ENCODE measurements at places on chromosomes 12 and 14.

DNA sequence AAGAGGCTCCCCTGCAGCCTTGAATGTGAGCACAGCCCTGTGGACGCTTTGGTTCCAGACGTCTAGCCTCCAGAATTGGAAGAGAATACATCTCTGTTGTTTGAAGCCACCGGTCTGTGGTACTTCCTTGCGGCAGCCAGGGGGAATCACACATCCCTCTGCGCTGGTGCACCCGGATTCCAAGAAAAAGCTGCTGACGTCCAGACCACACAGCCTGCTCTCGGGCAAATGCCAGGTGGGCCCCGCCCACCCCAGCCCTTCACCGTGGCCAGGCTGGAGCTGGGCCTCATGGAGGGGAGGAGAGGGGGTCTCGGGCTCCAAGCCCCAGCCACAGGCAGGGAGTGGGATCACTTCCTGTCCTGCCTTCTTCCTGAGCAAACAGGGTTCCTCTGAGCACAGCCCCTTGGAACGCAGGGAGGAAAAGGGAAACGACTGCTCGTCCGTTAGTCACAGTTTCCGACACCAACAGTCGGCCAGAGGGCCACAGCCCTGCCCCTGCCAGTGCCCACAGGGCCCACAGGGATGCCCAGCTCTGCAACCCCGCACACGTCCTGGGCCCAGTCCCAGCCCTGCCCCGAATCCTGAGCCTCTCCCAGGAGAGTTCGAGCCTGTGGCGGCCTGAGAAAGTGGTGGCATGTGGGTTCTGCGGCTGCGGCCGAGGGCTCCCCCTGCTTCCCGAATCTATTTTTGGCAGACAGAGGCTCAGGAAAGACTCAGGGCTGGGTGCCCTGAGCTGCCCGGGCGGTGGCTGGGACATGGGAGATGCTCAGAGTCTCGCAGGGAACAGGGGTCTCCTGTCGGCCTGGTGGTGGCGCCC lies 85.3 kb downstream of the RFLNA start:
- DNase-seq, result no peak

DNA sequence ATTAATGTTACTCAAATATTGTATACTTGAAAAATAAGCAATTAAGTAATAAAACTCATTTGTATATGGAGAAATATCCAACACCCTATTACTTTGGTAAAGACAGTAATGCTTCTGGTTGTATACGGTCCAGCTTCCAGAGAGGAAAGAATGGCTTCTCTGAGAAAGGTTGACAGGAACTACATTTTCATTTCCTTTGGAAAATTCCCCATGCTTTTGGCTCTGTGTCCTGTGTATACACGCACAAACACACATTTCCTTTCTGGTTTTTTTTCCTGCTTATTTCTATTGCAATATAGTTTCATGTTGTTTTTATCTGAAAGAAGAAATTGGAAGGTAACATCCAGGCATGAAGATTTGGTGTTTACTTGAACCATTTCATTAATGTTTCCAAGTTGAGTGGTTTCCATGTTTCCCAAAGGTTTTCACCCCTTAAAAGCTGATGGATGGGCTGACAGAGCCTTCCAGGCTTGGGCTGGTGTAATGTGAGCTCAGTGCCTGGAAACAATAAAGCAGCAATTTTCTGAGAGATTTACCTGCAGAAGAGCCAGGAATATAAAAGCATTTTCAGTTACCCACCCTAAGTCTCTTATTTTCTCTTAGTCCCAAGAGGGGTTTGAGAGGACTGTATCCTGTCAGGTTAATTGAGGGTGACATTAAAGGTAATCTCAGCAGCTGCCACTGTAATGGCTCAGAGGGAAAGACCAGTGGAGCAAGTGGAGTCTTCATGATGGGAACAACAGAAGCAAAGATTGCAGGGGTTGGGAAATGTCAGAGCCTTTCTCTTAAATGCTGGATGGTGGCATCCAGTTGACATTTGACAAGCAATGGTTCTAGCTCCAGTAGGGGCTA lies 33.4 kb upstream of the TMTC1 start:
- no peak for DNase-seq

- DNase-seq, result no peak
These were observed 151.4 kb upstream of the NUDT4 start for GRCh38 chr12:93226361-93226760.

GRCh38 chr12:31322801-31323207 lies 3.1 kb downstream of the SINHCAF start:
- no peak for DNase-seq

DNA sequence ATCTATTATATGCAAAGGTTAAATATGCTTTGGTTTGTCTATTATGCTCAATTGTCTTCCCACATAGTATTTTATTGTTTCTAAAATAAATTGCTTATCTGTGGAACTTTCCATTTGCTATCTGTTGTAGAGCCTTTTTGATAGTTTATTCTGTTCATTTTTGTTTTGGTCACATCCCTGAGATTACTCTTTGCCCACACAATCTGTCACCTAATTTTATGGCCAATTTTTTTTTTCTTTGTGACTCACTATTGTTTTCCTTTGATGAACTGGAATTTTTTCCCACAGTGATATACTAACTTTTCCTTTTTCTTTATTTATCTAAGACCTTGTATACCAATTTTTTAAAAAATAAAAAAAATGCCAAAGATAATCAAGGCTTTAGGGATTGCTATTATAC lies 61.1 kb downstream of the RASSF9 start:
- DNase-seq, result no peak

DNA sequence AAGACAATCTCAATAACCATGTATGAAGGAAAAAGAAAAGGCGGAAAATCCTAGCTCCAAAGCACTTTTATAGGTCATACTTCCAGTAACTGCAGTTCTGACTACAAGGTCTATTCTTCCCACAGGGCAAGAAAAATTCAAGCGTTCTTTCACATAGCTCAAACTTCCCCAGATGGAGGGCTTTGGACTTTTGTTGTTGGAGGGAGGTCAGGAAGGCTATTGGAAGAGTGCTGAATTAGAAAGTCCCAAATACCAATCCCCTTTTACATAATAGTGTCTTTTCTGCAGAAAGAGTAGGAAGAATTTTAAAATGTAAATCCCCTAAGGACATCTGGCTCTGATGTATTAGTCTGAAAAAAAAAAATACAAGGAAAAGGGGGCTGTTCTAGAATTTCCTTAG lies 309.4 kb downstream of the MDGA2 start:
- DNase-seq, result no peak

GRCh38 chr14:66133666-66134065 lies 352.5 kb upstream of the CCDC196 start:
- no peak for DNase-seq

DNA sequence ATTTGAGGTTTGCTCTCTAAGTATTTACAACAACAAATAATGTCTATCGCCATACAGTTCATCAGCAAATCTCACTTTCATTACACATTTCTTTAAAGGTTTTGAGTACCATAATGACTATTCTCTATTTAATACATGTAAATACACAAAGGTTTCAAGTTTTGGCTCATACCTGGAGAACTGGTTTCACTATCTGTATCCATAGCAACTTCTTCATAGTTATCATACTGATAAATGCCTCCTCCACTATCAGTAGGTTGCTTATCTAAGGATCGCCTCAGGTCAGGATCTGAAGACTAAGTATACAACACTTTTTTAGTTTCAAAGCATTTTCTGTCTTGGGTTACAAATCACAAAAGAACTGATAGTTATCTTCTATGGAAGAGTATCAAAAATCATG lies 21.4 kb downstream of the ZFC3H1 start:
- no peak for DNase-seq

DNA sequence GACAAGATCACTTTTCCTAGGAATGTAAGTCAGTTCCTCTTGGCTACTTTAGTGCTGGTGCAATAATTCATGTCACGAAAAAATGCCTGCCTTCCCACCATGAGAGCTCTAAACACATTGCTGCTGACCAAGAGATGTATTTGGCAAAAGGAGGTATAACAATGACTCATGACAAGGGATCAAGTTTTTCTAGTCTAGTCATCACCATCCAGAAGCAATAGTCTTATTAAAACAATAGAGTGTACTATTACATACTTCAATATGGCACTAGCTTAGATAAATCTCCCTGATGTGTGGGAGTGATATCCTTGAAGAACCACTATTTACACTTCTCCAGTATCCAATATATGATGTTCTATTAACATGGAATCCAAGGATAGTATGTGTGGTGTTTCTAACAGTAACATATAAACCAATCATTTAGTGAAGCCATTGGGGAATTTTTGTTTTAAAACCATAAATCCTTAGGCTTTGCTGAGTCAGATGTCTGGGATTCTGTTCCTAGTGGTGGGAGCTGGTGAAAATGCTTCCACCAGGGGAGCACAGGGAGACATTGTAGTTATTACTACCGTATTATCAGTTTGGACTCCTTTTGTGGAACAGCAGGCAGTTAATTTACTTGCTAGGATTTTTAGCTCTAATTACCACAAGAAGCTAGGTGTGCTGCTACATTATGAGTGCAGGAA lies 1387.5 kb downstream of the LRFN5 start:
- no peak for DNase-seq

DNA sequence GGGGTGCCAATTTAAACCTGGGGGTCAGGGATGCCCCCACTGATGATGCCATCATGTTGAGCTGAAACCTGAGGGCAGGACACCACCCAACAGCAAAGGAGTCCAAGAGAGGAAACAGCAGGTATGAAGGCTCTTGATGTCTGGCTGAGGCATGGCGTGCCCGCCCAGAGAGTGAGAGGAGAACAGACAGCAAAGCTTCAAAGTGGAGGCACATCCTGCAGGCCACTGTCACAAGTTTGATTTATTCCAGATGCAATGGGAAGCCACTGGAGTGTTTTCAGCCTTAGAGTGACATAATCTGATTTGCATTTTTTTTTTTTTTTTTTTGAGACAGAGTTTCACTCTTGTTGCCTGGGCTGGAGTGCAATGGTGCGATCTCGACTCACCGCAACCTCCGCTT lies 34.8 kb downstream of the IRF2BPL start:
- DNase-seq, result no peak

GRCh38 chr12:33429468-33429867 lies 10.2 kb downstream of the SYT10 start:
- no peak for DNase-seq

DNA sequence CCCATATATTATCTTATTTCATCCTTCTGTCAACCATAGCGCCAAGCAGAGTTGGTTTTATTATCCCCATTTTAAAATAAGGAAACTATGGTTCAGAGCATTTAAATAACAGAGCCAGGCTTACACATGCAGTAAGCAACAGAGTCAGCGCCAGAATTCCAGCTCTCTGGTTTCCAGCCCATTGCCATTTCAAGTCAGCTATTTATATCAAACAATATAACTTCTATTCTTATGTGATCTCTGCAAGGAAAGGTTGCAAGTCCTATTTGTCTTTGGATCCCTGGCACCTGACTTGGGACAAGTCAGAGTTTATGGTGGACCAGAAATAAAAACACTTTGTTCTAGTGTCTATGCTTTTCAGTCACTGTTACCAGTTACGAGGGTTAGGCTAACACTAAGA lies 174.1 kb upstream of the EEA1 start:
- DNase-seq, result no peak

- no peak for DNase-seq
These were observed 10.2 kb downstream of the KRT82 start for GRCh38 chr12:52395761-52396434.

DNA sequence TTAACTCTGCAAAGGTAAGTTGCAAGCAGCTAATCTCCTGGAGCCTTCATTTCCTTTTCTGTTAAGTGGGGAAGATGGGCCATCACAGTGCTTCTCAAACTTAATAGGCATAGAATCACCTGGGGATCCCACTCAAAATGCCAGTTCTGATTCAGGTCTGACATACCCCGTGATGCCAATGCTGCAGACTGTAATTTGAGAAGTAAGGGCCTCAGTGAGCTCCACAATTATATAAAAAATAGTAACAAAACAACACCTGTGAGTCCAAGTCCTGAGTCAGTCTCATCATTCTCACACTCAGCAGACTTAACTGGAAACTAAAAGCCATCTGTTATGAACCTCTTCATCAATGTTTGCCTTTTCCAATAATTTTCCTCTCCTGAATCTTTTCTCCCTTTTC lies 10.8 kb upstream of the PSMA6 start:
- no peak for DNase-seq

- DNase-seq, result no peak
These were observed 161.6 kb downstream of the KCNC2 start for GRCh38 chr12:75047885-75048525.

DNA sequence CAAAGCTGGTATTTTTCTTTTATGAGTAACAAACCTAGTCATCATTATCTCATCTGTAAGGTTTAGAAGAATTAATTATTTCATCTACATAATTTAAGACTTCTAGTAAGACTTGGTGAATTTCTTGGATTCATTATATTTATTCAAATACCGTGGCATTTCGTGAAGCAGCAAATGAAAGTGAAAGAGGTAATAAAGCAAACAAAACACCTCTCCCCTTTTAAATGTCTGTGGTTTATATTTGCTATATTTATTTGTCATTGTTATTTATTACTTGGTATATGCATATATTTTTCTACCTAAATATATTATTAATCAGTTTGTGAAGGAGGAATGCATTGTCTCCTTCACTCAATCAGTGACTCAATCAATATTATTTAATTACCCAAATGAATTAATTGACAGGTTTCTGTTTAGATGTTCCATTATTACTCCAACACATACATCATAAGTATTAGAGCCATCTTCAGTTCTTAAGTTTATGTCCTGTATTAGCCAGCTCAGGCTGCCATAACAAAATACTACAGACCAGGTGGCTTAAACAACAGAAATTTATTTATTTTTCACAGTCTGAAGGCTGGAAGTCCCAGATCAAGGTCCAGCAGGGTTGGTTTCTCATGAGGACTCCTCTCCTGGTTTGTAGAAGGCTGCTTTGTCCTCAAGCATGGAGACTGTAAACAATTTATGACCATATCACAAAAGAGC lies 6.6 kb downstream of the CFAP54 start:
- DNase-seq, result no peak

DNA sequence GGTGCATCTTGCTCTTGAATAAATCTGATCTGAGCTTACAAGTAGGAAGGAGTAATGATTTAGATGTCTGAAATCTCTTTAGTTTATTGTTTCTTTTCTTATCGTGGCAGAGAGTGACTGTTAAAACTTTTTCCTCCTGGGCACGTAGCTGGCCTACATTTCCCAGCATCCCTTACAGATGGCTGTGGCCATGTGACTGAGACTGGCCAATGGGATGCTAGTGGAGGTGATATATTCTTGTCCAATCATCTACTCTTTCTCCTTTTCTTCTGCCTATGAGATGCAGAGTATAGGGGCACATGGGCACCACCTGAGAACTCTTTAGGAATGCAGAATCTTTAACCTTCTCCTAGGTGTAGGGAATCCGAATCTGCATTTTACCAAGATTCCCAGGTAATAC lies 237.3 kb downstream of the RGS6 start:
- no peak for DNase-seq

DNA sequence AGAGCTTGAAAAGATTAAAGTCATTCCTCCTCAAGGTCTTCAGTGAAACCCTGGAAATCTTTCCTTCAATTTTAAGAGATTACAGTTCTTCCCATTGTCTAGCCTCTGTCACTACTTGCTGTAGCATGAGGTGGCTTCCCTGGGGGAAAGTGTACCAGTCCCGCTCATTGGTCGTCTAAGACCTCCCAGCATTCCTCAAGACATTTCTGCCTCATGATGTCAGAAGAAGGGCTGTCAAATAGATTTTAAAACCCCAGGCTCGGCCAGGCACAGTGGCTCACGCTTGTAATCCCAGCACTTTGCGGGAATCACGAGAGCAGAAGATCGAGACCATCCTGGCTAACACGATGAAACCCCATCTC lies 46.7 kb downstream of the SMUG1 start:
- DNase-seq, result no peak
